ENCODE measurements at places on chromosomes 6 and 20.

- no peak for DNase-seq
Observed at GRCh38 chr20:57742507-57743181, 32.8 kb upstream of the PMEPA1 start.

DNA sequence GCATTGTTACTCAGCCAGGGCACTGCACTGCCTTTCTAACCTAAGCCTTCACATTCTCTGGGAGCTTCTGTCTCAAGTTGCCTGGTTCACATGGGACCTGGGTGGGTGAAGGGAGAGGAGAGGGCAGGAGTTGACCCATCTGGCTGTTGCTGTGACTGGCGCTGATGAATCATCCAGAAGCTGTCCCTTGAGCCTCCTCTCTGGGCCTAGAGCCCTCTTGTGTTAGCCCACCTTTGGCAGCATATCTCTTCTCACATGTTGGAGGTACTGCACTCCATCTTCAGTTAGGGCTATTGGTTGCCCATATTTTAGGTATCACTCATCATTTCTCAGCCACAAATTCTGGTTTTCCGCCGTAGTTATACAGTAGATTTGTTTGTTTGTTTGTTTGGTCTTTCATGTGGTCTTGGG, 19.8 kb downstream of the XRN2 start:
- no peak for DNase-seq

- DNase-seq, result no peak
Observed at GRCh38 chr6:2314641-2315040, 69.2 kb upstream of the GMDS start.

GRCh38 chr6:20790032-20790791, 256.0 kb downstream of the CDKAL1 start:
- no peak for DNase-seq

DNA sequence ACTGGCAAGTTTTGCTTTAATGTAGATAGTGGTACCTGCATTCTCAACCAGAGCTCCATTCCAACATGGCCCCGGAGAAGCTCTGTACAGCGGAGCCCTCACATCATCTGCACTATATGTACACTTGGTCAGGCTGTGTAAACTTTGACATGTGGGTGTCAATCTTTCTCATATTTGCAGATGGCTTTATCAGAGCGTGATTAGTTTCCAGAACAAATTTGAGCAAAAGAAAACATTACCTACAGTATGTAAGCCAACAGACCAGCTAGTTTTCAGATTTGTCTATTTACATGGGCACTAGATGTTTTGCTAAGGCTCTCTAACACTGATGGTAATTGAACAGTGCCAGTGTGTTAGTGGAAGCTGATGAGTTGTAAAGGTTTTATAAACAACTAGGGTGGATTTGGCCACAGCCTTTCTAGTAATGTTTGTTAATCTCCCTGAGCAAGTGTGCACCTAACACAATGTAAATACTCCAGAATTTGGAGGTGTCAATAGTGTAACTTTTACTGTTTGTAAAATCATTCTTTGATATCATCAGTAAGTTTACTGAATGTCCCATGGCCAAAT, 131.8 kb downstream of the FOXA2 start:
- DNase-seq, result no peak

GRCh38 chr6:46606338-46606737, 46.3 kb downstream of the CYP39A1 start:
- peak; percentile 1 for DNase-seq

DNA sequence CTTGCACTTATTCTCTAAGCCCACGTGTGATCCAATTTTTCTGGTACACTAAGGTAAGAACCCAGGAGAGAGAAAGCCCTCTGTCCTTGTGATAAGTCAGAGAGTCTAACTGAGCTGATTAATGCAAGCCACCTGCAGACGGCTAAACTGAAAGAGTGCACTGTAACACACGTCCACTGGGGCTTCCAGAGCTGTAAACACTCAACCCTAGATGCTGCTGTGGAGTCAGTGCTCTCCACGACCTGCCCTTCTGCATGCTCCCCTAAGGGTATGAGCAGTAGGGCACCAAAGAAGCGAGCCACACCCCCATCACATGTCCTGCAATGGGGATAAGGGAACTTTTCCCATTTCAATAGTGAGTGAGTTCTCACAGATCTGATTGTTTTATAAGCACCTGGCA, 55.7 kb downstream of the TXLNB start:
- no peak for DNase-seq

GRCh38 chr20:36259177-36260061, 23.1 kb downstream of the AAR2 start:
- DNase-seq, result no peak

DNA sequence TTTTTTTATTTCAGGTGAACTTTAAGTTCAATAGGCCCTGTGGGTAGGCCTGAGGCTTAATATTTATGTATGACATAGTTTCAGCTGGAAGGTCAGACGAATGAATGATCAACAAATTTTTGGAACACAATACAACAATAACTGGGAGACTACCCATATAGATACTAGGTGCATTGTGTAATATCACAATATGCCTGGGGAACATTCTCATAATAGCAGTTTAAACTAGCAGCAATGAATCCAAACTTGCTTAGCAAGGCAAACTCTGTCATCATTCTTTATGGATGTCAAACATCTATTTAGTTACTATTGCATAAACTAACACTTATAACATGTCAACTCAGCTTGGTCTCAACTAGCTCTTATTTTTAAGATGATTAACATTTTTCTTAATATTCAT, 49.3 kb downstream of the ELOVL4 start:
- DNase-seq, result no peak

- DNase-seq, result no peak
Observed at GRCh38 chr6:33297956-33298772, 578 bp downstream of the RGL2 start.

- no peak for DNase-seq
Observed at GRCh38 chr6:48818052-48818412, 645.0 kb downstream of the MMUT start.

DNA sequence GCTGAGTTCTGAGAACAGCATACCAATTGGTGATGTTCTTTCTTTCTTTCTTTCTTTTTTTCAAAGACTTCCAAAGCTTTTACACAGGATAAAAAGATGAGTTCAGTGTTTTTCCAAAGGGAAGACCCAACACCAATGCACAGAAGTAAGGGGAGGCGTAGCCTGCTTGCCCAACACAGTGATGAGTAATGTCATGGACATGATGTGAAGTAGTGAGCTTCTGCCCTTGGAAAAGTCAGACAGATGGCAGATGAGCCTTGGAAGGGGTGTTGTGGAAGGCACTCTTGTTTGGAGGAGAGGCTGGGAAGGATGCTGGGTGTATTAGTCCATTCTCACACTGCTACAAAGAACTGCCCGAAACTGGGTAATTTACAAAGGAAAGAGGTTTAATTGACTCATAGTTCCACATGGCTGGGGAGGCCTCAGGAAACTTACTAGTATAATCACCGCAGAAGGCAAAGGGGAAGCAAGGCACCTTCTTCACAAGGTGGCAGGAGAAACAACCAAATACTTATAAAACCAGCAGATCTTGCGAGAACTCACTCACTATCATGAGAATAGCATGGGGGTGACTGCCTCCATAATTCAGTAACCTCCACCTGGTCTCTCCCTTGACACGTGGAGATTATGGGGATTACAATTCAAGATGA, 12.6 kb downstream of the LRP11 start:
- DNase-seq, result no peak

DNA sequence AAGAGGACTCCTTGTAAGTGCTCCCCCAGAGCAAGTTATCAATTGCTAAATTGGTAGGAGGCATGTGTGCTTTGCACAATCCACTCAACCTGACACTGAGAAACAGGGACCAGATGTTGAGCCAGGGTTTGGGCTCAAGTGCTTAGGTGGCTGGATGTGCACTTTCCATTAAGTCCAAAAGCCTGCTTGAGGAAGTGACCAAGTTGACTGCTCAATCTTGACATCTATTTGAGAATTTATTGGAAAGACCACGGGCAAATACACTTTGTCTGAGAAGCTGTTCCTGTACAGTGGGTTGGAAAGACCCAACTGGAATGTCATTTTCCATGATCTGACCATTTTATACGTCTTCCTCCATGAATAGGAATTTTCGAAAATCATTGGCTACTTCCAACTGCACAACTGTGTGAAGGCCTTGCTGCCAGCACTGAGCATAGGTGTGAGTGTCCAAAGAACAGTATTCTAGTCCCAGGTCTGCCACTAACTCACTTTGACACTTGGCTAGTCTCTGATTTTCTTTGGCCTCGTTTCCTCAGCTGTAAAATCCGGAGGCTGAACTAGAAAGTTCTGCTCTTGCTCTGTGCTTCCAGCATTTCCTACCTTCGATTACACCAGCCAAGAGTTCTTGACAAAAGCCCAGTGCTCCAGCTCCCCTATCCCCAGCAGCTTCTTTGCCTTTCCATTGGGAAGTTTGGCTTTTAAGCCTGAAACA, 186.9 kb upstream of the ECI2 start:
- no peak for DNase-seq

DNA sequence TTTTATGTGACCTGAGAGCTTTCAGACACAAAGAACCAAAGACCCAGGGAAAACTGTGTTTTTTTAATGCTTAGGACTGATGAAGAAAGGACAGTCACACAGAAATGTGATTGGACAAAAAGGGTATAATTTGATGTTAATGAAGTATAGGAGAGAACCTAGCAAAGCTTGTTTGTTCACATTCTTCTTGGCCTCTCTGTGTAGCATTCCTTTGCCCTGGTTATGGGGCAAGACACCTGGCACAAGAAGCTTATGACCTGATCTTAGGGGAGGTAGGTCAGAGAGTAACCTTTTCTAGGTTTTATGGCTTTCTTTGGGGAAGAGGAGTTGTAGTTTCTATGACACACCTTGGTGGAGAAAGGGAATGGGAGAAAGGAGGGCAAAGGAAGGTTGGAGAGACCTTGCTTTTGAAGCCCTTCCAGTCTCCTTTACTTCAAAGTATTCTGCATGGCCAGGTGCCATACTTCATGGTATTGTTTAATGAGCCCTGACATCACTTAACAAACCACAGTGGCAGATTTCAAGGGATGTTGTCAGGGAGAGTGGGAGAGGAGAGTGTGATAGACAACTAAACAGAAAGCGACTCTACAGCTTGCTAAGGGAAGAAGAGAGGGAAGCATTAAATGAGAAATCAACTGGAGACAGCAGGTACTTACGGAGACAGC, 701.8 kb upstream of the FLRT3 start:
- no peak for DNase-seq

- DNase-seq, result no peak
Observed at GRCh38 chr6:89554106-89554505, 84.4 kb downstream of the LYRM2 start.

GRCh38 chr6:17281100-17281496, at the start of gene RBM24:
Gene RBM24, plus strand, starts transcription at chr6:17281361. Its CDS starts 221 bp downstream, at chr6:17281582.
- peak; percentile 57 for DNase-seq

DNA sequence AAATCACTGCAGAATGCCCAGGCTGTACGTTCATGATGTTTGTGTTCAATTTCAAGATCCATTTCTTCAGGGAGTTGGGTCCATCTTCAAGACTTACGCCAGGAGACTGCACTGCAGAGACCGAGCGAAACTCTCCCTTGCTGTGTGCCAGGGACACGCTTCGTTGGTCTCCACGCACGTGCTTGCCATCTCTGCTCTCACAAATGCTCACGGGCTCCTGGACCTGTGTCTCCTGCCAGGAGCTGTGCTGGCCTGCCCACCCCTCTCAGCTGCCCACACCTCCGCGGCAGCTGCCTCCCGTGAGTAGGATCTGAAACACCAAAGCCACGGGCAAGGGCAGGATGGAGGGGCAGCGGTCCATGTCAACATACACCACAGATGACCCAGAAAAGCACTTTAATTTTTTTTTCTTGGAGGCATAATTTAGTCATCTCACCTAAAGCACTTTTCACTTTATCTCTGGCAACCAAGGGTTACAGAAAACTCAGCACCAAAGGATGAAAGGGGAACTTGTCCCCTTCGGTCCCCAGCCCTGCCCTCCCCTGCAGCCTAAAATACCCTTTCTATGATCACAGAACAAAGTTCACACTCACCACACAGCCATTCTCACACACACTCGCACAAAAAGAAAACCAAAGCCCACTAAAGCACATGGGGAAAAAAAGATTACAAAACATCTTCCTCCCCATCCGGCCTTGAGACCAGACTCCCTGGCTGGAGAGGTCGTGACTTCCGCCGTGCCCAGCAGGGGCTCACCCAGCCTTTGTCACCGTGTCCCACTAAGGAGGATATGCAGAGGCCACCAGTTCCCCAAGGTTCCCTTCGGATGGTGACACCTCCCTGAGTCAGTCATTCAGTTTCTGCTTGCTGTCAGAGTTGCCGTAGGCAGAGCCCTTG, 137.9 kb downstream of the AGPAT4 start:
- no peak for DNase-seq

DNA sequence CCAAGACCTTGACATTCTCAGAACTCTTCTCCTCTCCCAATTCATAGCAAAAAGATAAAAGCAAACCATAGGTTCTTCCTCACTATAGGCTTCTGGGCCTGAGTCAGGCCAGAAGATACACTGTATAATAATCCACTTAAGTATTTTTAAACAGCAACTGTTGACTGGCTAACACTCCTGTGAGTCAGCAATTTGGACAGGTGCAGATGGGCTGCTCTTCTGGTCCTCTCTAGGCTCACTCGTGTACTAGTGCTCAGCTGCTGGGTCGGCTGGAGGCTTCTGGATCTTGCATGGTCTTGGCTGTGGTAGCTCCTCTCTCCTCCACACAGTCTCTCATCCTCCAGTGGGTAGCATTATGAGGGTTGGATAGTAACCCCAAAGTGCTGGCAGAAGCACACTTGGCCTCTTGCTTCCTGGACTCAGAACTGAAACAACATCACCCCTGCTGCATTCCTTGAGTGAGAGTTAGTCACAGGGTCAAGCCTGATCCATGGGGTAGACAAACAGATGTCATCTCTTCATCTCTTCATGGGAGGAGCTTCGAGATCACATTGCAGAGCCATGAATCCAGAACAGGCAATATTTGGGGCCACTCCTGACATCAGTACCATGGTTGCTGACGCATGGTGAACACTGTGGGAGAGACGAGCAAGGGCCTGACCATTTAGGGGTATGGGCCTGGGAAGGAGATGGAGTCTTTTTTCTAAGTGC, 86.9 kb downstream of the C6orf118 start:
- DNase-seq, result no peak

DNA sequence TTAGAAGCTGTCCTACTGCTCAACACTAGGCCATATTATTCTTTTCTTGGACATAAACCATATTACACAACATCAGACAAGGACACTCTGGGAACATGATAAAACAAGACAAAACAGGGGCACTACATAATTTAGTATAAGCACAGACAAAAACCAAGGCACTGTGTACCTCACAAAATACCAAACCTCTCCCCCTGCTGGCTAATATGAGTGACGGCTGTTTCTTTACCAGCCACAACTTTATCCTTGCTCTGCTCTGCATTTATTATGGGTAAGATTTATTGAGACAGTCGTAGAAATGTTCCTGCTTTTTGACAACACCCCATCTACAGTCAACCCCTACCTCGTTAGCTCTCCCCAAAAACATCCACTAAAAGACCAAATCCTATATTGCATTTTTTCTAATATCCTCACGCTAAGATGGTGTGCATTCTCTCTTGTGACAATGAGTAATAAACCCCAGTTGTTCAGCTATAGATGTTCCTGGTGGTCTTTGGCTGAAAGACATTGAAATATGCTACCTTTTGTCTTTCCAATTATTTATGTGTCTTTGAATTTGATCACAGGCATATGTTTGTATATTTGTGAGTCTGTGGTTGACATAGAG, 23.8 kb upstream of the POLR1H start:
- no peak for DNase-seq

GRCh38 chr6:44667668-44668390, 280.3 kb downstream of the CDC5L start:
- DNase-seq, result no peak

Data from NCI-H2171 (cell line).